ENCODE measurements at places on chromosomes 2 and 18.

- no peak for DNase-seq
Measured at GRCh38 chr2:88874063-88874657, 182.7 kb downstream of the RPIA start.

- no peak for DNase-seq
Measured at GRCh38 chr2:24304098-24304497, 56.2 kb downstream of the ITSN2 start.

- no peak for DNase-seq
Measured at GRCh38 chr2:39061280-39061679, 59.6 kb downstream of the SOS1 start.

GRCh38 chr2:134097740-134098139, 156.1 kb upstream of the MGAT5 start:
- no peak for DNase-seq

DNA sequence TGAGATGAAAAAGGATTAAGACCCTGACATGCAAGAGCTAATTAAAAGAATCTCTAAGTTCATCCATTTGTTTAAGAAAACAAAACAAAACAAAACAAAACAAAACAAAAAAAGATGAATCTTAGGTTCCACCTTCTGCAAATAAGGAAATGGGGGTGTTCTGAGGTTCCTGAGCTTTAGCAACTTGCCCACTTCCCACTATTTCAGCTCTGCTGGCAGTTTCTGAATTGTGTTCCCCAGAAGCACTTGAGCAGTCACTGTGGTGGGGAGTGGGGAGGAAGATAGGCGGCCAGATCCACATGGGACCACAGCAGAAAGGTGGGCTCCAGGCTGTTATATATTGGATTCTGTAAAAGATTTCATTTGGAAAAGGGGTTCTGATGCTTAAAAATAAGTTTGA, 20.3 kb downstream of the INO80C start:
- DNase-seq: no peak

DNA sequence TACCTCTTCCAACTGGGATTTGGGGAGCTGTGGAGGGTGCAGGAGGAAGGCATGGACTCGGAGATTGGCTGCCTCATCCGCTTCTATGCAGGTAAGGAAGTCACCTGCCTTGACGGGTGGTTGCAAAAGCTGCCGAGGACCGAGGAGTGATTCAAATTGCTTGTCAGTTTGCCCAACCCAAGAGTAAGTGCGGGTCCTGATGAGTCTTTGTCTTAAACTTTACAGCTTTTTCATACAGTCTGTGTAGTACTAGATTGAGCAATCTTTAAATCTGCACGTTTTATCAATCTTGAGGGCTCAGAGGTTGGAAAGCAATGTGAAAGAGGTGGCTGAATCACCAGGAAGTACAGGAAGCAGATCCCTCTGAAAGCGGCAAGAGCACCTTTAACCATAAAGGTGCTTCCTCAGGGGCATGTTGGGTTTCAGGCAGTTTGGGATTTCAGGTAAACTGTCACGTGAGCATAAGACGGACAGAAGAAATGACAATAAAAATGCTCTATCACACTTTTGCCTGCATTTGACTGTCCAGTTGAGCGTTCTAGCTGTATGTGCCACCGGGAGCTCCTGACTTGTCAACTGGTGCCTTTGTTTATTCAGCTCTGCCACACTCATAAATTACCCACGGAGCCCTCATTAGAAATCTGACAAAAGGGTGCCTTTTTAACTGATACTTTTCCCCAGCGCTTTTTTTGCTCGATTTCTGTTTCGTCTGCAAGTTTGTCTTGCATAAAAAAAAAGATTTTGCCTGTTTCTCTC, 2.0 kb downstream of the PHLPP1 start:
- no peak for DNase-seq
